Umbilical cord (tissue), 2 donors: ENCODE measurements at places on chromosomes 7 and 10.
A peak's percentile ranks its signal among the peaks of the same experiment; 100 is the strongest.

GRCh38 chr7:95318501-95319100, 5.7 kb downstream of the PON1 start:
- DNase-seq = no peak

- peak; percentile 39 for DNase-seq
Measured at GRCh38 chr10:7301006-7301778, 109.6 kb downstream of the SFMBT2 start.

- no peak for DNase-seq
Measured at GRCh38 chr10:48931188-48931587, 8.5 kb downstream of the LRRC18 start.

GRCh38 chr7:5797716-5798115, 16.3 kb upstream of the RNF216 start:
- DNase-seq = no peak

GRCh38 chr7:142012825-142013511, 17.3 kb downstream of the MGAM start:
- DNase-seq = no peak

DNA sequence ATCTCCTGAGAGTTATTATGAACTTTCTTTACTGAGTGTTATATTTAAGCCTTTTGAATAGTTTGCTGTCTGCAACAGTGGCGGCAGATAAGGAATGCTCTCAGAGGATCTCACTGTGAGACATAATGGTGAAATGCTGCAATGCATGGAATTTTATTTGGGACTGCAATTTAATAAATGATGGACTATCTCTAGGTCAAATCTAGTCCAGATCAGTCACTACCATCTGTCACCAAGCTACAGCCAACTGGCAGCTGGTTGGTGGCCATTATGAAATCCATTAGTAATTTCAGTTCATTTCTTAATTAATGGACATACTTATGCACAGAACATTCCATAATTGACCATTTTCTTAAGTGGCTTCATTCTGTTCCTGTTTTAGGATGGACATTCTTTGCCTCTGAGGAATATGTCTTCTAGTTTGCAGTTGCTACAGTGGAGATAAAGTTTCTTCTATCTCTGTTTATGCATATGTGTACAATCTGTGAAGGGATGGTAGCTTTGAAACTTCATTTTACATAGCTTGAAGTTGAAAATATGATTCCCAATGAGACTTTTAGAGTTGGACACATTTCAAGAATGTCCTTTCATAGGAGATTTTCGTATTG, 586.6 kb downstream of the SUGCT start:
- peak; percentile 33 for DNase-seq

- DNase-seq = peak; percentile 53
Measured at GRCh38 chr7:146961617-146962016, 845.0 kb downstream of the CNTNAP2 start.

DNA sequence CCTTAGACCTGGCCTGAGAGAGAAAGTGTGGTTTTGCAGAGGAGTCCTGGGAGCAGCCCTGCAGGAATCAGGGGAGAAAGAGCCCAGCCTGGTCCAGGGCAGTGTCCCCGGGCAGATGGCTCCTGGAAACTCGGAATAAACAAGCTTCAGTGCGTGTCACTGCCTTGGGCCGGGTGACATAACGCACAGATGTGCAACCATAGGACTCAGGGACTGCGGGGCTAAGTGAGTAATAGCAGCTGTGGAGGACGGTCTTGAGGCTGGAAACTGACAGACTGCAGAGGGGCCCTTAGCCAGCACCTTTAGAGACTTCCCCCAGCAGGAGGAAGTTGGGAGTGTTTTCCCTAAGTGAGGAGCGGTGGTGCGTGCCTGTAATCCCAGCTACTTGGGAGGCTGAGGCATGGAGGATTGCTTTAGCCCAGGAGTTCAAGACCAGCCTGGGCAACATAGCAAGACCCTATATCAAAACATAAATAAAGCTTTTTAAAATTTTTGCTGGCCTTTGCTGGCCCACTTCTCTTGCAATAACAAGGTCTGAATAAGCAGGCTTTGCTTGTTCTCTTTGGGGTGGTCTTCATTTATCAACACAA, 5.3 kb upstream of the CLIP2 start:
- DNase-seq = no peak

DNA sequence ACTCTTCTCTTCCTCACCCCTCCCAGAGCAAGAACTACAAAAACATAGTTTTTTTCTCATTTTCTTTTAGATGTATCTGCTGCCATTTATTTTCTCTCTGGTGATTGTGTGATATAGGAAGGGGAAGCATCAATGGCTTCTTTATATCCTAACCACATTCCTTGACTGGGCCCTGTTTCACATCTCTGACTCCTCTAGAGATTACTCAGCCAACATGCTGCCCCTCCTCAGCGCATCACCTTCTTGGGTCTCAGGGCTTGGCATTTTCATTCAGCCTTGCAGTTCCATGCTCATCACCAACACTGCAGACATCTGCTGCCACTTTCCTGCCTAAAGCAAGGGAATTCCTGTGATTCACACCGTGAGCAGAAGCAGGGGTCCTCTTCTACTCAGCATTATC, 705.5 kb downstream of the AUTS2 start:
- no peak for DNase-seq

DNA sequence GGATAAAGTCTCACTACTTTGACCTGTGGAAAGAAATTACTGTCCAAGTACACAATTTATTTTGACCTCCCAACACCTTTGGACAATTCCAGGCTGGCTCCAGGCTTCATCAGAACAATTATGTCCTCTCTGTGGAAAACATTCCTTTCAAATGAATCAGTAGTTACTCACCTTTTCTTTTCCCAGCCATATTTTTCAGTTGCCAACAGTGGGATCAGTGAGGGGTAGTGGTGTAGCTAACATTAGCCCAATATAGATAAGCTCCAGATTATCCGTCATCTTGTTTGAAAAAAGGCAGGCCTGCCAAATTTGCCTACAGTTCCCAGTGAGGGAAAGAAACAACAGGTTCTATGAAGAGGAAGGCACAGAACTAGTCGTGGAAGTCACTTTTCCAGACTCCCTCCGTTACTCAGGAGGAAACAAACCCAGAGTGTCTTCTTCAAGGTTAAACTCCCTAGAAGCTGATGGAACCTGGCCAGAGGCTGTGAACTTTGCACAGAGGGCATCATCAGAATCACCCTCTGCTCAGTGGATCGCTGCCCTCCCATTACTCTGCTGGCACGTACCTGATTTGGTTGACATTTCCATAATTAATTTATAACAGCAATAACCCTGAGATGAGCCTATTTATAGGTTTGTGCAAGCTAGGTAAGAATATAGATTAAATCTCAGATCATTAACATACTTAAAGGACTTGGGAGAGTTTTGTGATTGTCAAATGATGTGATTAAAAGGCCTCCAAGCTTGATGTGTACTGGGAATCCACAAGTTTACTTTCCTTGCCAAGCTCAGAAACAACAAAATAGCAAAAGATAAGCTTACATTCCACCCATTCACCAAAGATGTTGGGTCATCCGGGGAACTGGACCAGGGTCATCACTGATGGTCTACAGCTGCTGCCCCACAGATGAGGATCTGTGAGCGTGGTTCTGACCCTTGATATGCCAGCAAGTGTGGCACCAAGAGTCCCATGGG, 654.6 kb upstream of the GALNT17 start:
- DNase-seq = peak; percentile 64

DNA sequence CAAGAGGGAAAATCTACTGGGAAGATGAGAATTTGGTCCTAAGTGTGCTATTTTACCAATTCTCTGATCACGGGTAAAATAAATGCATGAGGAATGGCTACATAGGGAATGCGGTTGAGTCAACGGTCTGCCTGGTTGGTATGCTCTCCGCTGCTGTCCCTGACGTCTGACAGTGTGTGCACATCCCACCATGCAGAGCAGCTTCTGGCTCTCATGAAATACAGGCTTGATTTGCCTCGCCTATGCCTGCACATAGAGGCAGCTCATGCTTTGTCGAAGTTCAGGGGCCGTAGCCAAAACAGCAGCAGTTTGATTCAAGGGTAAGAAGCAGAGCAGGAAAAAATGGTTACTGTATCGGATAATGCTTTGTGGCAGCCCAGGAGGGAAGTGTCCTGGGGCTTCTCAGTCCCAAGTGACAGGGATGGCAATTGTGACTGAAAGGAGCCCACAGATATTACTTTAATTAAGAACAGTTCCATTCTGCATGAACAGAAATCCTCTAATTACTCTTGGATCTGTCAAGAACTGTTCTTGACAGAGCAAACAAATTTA, 268.4 kb upstream of the SLC26A5 start:
- DNase-seq = no peak

GRCh38 chr7:151608031-151608551, 88.4 kb upstream of the RHEB start:
- peak; percentile 18 for DNase-seq

DNA sequence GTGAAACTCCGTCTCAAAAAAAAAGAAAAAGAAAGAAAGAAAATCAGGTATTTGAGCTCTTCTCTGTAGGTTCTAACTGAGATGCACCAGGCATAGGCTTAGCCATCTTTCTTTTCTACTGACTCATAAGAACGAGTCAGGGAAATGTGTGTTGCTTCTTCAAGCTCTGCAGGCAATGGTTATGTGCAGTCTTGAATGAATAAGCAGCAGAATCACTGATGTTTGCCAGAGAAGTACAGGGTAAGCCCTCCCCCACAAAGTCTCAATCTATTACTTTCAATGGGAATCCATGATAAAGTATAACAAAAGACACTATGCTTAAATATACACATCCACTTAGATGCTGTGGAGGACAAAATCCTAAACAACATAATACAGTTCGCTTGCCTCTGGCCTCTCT, 239.2 kb downstream of the PARD3 start:
- peak; percentile 23 for DNase-seq

GRCh38 chr7:37081436-37081835, 357.1 kb upstream of the AOAH start:
- DNase-seq = no peak

- DNase-seq = no peak
Measured at GRCh38 chr10:28853195-28853594, 175.9 kb downstream of the BAMBI start.

- DNase-seq = no peak
Measured at GRCh38 chr10:24262929-24263590, 54.1 kb downstream of the KIAA1217 start.

DNA sequence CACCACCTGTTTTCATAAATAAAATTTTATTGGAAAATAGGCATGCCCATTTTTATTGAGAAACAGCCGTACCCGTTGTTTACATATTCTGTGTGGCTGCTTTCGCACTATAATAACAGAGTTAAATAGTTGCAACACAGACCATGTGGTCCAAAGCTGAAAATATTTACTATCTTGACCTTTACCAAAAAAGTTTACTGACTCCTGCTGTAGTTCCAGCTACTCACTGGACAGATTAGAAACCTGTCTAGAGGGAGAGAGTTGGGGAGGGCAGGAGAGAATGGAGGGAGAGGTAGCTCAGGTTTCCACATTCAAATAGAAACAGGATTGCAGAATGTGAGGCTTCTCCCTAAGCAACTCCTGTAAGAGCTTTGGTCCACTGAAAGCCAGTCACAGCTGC, 55.1 kb upstream of the GLCCI1 start:
- DNase-seq = no peak

GRCh38 chr7:77631820-77632219, 64.4 kb upstream of the RSBN1L start:
- DNase-seq = no peak

DNA sequence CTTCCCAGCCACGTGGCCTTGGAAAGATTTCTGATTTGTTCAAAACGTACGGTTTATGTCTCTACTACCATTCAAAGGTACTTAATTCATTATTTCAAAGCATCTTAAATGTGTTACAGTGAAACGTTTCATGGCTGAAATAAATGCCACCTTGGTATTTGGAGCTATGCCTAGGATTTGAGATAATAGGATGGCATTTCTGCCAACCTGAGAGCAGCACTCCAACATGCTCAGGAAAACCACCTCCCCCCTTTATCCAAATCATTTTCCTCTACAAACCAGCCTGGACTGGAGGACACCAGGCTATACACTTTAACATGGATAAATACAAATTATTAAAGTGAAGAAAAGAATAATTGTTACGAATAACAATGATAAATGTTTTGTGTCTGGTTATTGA, 260.9 kb downstream of the ZMYND11 start:
- DNase-seq = no peak

DNA sequence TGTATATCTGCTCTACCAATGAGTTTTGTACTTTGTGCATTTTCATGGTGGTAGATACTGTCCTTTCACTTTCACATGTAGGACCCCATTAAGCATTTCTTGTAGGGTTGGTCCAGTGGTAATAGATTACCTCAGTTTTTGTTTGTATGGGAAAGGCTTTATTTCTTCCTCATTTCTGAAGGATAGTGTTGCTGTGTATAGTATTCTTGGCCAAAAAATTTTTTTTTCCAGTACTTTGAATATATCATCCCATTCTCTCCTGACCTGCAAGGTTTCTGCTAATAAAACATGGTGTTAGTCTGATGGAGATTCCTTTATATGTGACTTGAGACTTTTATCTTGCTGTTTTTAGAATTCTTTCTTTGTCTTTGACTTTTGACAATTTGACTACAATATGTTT, 12.0 kb downstream of the GIMAP8 start:
- no peak for DNase-seq

DNA sequence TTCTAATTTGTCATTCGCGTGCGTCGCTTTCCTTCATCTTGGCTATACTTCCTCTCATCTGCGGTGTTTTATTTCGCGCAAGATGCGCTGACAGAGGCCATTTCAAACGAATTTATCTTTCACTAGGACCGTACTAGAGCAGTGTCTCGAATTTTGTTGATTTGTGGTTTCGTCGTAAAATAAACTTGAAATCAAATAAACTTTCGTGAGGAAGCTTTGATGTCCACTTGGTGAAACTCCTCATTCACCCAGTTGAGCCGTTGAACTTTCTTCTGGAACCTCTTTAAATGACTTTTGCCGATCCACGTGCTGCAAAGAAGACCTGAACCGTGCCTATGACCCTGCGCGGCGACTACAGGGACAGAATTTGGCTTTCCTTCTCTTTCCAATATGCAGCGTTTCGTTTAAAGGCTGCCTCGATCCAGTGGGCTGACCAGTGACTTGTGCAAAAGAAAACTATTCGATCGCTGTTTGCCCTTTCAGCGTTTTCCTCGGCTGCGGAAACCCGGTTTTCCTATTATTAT, 163.9 kb upstream of the PPP1R3A start:
- peak; percentile 31 for DNase-seq

GRCh38 chr10:52484206-52485065, 170.4 kb downstream of the DKK1 start:
- DNase-seq = no peak

GRCh38 chr7:41996381-41997035, 240.5 kb downstream of the GLI3 start:
- peak; percentile 44 for DNase-seq

- peak; percentile 26 for DNase-seq
Measured at GRCh38 chr10:114304571-114305421, 65.7 kb downstream of the VWA2 start.

DNA sequence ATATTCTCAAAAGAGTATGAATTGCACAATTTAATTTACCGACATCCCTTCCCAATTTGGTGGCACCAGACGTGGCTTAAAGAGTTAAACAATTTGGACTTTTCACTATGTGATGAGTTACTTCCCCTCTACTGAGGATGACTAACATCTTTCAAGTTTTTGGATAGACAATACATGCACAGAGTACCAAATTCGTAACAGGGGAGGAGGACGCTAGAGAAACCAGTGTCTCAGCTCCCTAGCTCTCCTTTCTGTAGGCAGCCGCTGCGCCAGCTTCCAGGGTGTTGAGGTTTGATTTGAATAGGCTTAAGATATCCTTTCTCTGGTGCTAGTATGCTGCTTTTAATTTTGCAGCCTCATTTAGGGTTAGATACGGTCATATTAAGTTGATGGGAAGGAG, 69.2 kb downstream of the GNA12 start:
- no peak for DNase-seq
